ENCODE measurements at places on chromosomes 4 and X. TPM values are rescaled to one million over a fixed set of nuclear protein-coding genes. Genes with fewer than 3 reads are reported as not detected.

DKK2 gene
- not detected for total RNA-seq

DNA sequence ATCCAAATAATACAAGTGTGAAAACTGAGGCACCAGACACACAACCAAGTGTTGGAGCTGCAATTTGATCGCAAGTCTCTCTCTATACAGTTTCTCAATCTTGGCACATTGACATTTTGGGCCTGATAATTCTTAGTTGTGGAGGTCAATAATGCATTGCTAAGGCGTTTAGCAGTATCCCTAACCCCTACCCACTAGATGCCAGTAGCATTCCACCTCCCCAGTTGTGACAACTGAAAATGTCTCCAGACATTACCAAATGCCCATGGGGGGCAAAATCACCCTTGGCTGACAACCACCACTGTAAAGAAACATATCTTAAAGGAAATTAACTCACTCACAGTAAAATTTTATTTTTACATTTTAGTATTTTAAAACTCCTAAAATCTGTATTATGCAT, 4.2 kb downstream of the NR3C2 start:
- DNase-seq = no peak

- no peak for DNase-seq
These were observed 36.4 kb downstream of the TMEM154 start for GRCh38 chr4:152643153-152644035.

- DNase-seq = no peak
These were observed 107.3 kb downstream of the DTHD1 start for GRCh38 chr4:36388710-36389109.

TLR8 gene
- not detected for total RNA-seq

DNA sequence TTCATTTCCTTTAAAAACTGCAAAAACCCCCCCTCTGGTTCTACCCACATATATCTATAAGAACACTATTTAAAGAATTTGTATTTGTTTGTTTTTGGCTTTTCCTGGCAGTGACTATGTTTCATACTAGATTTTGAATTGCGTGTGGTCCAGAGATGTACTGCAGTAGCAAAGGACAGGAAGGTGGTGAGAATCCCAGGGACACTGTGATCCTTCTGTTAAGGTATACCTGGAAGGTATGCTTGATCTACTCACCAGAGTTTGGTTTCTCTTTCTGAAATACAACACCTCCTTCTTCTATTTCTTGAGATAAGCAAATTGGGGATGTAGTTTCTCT, 129.6 kb upstream of the RASGEF1B start:
- no peak for DNase-seq

CT55 gene
- total RNA-seq = not detected

DNA sequence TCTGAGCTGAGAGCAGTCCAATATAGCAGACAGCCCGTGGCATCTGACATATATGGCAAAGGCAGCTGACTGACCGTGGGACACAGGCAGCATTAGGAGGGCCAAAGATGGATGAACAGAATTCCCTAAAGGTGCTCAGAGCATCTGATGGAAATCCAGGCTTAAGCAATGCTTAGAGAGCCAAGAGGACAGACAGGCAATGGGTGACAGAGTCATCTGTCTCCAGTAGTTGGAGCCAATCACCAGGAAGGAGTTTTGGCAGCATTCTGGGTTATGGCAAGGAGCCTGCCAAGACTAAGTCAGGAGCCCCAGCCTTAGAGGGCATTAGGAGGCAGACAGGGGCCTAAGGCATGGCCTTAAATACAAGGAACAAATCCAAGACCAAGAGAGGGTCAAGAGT, 153.3 kb upstream of the USP9X start:
- no peak for DNase-seq

DNA sequence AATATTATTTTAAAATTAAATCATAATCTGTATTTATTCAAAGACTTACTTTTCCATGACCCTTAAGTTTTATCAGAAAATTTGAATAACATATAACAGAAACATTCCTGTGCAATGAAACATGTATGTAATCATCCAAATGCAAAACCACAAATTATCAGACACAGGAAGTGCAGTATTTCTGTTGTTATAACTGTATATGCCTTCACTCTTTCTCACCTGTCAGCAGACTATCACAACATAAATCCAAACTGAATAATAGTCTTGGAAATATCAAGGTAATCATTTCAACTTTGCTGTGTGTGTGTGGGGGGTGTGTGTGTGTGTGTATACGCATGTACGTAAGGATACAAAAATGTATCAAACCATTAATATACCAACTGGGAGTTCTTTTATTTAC, 285.9 kb downstream of the SLC7A11 start:
- DNase-seq = no peak

DNA sequence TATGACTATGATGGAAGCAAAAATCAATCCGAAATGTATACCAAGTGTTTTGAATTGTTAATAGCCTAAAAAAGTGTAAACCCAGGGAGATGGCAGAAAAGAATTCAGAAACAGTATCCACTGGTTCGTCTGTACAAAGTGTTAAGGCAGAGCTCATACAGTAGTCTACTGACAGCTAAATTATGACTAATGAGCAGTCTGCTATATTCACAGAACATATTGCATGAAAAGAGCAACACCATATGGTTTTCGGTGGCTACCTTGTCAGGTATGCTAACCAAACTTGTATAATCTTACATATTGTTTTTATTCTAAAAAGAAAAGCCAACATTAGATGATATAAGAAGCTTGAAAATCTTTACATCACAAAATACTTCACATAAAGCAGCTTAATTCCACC, 18.5 kb downstream of the EPHA5 start:
- DNase-seq = no peak

DNA sequence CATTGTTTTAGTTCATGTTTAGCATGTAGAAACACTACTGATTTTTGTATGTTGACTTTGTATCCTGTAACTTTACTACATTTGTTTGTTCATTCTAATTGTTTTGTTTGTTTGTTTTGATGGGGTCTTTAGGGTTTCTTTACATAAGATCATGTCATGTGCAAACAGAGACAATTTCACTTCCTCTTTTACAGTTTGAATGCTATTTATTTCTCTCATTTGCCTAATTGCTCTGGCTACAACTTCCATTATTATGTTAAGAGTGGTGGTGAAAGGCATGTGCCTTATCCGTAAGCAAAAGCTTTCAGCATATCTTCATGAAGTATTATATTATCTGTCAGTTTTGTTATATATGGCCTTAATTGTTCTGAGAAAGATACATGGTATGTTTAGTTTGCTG, 571.1 kb downstream of the PCDH7 start:
- DNase-seq = no peak

GUCY1B1 gene
- 12.7 TPM for total RNA-seq

DNA sequence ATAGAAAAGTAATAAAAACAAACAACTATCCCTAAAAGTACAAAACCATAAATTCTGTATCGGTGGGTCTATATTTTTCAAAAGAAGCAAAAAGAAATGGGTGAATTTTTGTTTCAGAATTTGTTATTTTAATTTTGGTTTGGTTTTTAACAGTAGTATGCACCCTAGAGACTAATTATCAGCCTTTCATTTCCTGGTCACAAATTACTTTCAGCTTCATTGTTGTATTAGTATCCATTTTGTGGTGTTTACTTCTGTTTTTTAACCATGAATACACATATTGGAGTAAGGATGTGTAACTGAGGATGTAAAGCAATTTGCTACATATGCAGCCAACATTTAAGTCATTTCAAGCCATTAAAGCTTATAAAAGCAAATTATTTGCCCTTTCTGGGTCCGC, 97.8 kb downstream of the LUZP4 start:
- DNase-seq = no peak

GRCh38 chr4:103306870-103307375, 108.8 kb upstream of the CENPE start:
- no peak for DNase-seq

DNA sequence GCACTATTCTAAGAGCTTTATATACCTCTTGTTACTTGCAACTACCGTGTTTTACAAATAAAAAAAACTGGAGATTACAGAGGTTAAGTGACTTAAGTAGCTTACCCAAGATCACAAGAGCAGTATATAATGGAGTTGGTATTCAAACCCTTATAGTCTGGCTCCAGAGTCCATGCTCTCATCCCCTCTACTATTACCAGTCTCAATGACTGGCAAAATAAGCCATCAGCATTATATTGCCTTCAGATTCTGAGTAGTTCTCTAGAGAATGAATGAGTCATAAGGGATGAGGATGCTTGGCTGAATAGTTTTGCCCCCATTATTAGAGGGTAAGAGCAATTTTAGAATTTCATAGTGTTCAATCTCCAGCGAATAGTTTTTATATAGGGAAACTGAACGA, 170.1 kb upstream of the ATOH1 start:
- DNase-seq = no peak
